Left ventricle myocardium superior (tissue), 1 donor: ENCODE measurements at places on chromosomes 16 and 17. TPM values are rescaled to one million over a fixed set of nuclear protein-coding genes. Genes with fewer than 3 reads are reported as not detected.

DNA sequence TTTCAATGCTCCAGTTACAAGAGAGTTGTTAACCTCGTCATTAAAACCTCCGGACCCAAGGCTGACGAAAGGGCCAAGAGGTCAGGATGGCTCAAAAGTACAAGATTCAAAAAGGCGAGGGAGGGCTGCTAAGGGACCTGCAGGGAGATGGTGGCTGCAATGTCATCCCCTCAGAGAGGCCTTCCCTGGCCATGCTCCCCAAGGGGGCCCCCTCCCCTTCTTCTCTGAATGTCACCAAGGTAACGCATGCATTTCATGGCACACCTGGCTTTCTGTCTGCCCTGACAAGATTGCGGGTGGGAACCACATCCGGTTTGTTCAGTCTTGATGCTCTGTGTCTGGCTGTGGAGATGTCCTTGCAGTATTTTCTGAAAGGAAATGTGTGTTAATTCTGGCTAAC, 89.9 kb downstream of the C16orf78 start:
- DNase-seq, result no peak

DNA sequence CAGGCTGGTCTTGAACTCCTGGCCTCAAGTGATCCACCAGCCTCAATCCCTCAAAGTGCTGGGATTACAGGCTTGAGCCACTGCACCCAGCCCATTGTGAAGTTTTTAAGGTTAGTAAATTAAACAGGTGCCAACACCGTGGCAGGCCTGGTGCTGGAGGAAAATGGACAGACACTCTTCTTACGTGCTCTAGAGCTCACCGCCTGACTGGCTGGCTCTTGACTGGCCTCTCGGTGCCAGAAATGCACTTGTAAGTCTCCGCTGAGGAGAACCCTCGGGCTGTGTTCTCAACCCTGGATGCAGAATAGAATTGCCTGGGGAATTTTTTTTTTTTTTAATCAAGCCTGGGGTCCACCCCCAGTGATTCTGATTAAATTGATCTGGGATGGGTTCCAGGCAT, 10.3 kb upstream of the HAS3 start:
- no peak for DNase-seq

DNA sequence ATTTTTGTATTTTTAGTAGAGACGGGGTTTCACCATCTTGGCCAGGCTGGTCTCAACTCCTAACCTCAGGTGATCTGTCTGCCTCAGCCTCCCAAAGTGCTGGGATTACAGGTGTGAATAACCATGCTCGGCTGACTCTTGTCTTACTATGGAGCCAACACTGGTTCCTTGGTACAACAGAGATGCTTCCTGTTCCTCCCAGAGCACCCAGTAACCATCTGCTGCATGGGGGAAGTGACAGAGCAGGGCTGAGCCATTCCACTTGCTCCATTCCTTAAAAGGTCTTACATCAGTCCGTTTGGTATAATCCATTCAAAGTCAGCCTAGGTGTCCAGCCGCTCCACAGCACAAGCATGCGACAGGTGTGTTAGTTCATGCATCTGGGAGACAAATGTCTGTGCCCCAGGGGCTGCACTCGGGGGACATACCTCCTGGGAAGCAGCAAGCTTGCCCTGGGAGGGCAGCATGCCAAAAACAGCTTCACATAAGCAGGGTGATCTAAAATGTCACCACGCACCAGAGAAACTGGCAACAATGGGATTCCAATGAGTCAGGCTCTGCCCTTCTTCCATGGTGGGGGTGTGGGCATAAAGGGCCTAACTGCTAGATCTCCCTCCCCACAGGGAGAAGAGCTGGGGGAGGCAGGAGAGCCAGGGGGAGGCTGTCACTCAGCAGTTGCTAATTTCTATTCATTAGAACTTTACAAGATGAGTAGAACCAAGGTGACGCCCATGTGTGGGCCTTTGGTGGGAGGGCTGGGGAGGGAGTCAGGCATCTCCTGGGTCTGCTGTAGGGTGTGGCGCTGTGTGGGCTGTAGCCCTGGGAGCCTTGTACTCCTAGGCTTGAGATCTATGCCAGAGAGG, 35.5 kb downstream of the PIPOX start:
- DNase-seq, result no peak

- DNase-seq, result no peak
These were observed 29.0 kb downstream of the TRPV2 start for GRCh38 chr17:16444258-16444886.

DNA sequence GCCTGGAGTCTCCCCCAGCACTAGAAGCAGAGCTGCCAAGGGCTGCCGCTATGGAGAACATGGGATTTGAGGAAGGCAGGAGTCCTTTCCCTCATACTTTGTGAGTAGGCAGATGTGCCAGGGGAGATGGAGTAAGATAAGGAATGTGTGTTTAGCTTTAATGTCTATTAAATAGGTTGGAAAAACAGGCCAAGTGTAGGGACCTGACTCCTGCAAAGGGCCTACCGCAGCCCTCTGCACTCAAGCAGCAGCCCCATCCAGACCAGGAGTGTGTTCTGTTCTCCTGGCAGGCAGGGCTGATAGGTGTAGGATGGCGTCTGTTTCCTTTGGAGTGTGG, 1.8 kb upstream of the MIF4GD start:
- no peak for DNase-seq

GRCh38 chr17:28216528-28216927, 102.5 kb upstream of the TMEM97 start:
- DNase-seq, result no peak

DNA sequence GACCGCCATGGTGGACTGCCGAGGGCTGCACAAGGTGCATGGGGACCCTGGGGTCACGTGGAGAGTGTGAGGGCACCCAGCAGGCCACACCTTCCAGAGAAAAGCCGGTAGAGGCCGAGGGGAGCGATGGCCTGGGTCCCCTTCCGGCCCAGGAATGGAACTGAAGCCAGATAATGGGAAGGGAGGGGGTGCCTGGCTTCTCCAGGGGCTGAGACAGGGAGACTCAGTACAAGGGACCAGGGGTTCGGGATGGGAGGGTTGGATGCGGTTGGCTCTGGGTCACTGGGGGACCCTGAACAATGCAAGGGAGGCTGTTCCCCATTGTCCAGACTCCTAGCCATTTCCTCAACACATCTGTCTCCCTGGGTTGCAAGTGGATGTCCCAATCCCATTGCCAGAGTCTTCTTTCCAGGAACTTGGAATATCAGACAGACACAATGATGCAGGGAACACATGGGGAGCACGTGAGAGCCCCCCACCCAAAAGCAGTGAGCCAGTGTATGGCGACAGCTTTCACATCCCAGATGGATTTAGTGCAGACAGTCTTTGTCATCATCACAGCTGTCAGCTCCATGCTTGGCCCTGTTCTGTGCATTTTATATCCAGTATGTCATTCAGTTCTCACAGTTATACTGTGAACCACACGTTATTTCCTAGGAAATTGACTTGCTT, 23.6 kb upstream of the DNAI2 start:
- no peak for DNase-seq

CDRT15 gene
- not detected for total RNA-seq

MVD gene
- 23.9 TPM for total RNA-seq

KRTAP2-1 gene
- total RNA-seq, result not detected
